ENCODE measurements at places on chromosomes 7 and 10.

DNA sequence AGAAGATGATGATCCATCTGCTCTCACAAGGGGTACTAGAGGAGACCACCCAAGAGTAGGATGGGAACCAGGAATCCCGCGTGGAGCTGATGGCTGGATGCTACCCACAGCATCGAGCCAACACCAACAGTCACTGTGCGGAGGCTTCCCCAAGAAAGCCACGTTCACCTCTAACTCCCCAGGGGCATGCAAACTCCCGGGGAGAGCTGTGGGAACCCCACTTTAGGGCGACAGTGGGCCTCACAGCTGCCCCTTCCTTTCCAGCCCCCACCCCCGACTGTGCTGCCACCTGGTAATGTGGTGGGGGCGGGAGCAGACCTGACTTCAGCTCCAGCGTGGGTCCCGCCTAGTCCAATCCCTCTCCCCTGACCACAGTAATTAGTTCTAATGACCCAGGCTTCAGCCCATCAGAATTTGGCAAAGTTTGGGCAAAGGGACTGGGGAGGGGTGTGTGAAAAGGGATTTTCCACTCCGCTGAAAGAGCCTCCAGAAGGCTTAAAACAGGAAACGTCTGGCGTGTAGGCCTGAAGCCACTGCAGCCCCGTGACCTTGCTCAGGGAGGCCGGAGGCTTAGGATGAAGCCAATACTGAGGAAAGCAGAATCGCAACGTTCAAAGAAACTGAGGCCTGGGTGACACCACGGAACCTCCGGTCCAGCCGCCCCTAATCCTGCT is 20.3 kb downstream of the ASB13 start:
- no peak for DNase-seq

DNA sequence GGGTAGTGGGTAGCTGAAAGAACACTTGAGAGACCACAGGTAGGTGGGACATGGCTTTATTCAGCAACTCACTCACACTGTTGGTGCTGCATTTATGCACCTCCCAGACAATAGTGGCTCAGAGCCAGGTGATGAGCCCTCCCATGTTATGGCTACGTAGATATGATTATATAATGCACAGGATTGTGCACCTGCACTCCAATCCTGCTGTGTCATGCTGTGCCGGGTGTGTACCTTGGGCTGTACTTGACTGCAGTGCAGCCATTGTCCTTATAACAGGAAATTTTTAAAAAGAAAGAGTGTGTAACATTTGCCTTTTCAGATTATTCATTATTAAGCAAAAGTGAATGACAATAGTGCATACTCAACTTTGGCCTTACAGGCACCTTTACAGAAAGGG is 366.1 kb upstream of the BMPER start:
- DNase-seq = no peak

DNA sequence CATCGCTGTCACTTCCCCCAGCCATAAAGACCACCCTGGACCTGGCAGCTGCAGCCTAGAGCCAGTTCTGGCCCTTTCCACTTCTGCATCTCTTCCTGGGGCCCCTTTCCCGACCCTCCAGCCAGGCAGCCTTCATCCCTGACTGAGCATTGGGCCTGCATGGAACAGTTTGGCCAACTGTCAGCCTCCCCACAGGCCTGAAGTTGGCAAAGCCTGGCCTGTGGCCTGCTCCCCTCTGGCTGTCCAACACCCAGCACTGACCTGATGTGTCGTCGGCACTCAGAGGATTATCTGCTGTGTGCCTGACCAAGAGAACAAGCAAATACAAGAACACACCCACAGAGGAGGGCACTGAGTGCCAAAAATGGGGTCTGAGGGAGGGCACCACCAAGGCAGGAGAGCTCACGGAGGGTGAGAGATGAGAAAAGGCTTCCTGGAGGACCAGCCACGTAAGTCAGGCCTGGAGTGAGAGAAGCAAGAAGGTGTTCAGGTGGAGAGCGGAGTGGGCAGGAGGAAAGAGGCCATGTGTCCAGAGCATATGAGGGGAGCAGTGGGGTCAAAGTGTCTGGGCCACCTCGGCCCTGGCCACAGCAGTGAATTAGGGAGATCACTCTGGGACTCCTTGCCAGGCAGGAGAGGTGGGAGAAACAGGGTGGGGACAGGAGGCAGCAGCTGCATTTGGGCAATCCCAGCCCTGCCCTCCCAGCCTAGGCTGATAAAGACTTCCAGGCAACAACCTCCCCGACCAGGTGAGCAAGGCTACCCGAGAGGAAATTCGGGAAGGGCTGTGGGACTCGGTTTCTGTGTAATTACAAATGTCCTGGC is 4.5 kb downstream of the GPRIN2 start:
- DNase-seq = no peak

DNA sequence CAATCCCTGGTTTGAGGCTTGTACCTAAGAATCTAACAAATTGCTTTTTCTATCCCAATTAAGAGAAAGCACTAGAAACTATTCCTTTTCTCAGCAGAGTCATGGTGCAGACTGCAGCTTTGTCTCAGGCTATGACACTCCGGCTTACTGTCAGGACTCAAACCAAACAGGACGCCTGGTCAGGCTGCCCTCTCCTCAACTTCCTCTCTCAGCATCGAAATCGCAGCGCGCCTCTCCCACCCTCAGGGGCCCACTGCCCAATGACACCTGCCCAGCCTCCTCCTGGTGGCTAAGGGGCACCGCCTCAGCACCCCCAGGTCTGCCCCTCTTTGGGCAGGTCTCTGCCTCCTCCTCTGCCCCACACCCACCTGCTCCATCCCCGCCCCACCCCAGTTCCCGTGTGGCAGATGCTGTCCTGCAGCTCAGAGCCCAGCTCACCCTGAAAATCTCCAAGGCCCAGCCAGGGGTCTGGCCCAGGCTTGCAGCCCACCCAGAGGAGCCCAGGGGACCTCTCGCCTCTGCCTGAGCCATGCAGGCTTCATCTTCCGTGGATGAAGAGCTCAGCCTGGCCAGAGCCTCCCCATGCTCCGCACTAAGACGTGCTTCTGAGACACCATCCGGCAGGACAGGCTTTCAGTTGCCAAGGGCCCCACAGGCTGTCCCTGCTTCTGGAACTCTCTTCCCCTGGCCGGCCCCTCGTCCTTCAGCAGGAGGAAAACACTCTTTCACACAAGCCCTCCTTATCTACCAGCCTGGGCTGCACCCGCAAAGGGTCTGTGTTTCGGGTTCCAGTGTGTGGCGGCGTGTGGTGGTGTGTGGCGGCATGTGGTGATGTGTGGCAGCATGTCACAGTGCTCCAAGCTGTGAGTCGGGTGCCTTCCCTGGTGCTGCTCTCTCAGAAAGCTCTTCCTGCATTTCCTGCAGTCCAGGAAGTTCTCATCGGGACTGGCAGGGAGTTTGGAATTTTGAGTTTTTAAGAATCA is 16.4 kb upstream of the PTPRN2 start:
- no peak for DNase-seq

DNA sequence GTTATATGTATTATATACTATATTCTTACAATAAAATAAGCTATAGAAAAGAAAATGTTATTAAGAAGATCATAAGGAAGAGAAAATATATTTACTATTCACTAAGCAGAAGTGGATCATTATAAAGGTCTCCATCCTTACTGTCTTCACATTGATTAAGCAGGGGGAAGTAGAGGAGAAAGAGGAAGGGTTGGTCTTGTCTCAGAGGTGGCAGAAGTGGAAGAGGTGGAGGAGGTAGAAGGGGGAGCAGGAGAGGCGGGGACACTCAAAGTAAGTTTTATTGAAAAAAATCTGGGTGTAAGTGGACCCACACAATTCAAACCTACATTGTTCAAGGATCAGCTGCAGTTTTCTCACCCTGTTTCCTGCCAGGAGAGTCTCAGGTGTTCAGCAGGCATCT is 28.9 kb upstream of the ERCC6 start:
- DNase-seq = no peak

GRCh38 chr10:59847888-59848287 is 58.5 kb downstream of the CCDC6 start:
- DNase-seq = no peak
